CD4-positive, alpha-beta memory T cell (primary cell): ENCODE measurements at places on chromosomes 2 and 18. TPM values are rescaled to one million over a fixed set of nuclear protein-coding genes. Genes with fewer than 3 reads are reported as not detected.

DNA sequence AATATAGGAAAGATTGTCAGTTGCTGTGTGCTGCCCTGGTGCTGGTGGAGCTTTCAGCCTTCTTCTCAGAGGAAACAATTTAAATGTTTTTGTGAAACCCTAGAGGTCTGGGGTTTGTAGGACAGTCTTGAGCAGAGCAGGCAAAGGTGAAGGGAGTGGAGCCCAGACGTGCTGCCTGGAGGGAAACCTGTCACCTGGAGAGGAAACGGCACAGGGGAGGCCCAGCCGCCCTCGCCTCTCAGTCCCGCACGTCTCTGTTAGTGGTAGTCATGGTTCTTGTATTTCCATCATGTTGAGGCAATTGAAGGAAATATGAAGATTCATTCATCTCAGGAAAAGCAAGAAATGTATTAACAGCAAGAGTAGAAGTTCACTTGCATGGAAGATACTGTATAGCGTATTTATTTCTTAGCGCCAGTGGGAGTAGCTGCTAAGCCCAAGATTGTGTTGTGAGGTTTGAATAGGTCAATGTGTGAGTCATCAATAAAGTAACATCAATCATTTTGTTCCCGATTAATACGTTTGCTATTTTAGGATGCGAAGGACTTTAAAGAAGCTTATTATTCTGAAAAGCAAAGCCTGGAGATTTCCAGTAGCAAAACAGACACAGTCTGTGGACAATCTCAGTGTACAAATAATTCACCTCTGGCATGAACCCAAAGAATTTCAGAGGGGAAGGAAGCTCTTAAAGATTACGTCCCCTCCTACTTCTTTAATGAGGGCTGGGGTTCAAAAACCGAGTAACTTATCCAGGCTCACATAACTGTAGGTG is 70.4 kb downstream of the LRRFIP1 start:
- peak overlapping the region; percentile 96 for H3K27ac ChIP-seq
- H3K36me3 ChIP-seq = no peaks in the 10 kb centered on the region
- no peak overlapping the region for H3K4me3 ChIP-seq

DNA sequence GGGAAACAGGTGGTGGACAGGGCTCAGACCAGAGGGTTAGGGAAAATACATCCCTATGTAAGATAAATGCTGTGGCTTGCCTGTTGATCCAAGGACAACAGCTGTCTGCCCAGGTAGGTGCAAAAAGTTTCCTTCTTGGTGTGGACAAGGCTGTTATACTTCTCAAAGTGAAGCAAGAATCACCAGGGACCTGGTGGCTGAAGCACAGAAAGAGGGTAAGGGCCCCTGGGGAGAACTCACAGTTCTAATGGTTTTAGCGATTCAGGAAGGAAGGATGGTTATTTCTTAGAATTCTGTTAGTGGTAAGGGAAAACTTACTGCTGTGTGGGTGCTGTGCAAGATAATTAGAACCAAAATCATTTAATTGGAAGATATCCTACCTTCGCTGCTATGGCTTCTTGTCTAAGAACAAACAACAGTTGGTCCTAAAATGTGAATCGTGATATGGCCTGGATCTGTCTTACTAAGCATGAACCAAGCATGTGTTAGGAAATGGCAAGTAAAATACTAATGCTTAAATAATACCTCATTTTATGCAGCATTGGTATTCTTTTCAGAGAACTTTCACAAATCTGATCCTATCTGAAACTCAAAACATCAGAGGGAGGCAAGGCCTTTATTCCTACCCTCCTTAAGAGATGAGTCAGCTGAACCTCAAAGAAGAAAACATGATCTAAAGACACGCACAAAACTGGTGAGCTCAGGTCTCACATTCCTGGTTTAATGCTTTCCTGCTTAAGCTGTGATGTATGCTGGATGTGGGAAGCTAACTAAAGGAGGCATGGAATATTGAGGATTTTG is 159.2 kb upstream of the THUMPD2 start:
- H3K27me3 ChIP-seq = no peaks in the 10 kb centered on the region
- no peak overlapping the region for H3K27ac ChIP-seq
- no peak overlapping the region for H3K4me3 ChIP-seq
- H3K36me3 ChIP-seq = no peaks in the 10 kb centered on the region
- no peak for DNase-seq
- no peaks in the 10 kb centered on the region for H3K4me1 ChIP-seq

DNA sequence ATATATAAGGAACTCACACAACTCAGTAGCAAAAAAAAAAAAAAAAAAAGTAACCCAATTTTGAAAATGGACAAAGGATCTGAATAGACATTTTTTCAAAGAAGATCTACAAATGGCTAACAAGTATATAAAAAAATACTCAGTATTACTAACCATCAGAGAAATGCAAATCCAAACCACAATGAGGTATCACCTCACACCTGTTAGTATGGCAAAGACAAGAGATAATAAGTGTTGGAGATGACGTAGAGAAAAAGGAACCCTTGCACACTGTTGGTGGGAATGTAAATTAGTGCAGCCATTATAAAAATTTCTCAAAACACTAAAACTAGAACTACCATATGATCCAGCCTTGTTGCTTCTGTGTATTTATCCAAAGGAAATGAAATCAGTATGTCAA is 5.8 kb upstream of the CNDP1 start:
- no peak overlapping the region for H3K4me3 ChIP-seq
- no peaks in the 10 kb centered on the region for H3K4me1 ChIP-seq
- H3K27ac ChIP-seq = no peak overlapping the region
- H3K36me3 ChIP-seq = no peaks in the 10 kb centered on the region
- no peaks in the 10 kb centered on the region for H3K27me3 ChIP-seq
- DNase-seq = no peak

Gene CHRNA1
- not detected for total RNA-seq

Gene GDF7
- total RNA-seq = 0.26 TPM

Gene RGPD4
- 0.09 TPM for total RNA-seq
